ENCODE measurements at places on chromosomes 6 and 20. TPM values are rescaled to one million over a fixed set of nuclear protein-coding genes. Genes with fewer than 3 reads are reported as not detected.

The PRPF6 gene
- polyA plus RNA-seq, result 38.5 TPM

The ZBP1 gene
- not detected for polyA plus RNA-seq

The PAK5 gene
- not detected for polyA plus RNA-seq

The ANGPT4 gene
- polyA plus RNA-seq, result not detected

The TNNC2 gene
- polyA plus RNA-seq, result 0.53 TPM

The ESR1 gene
- polyA plus RNA-seq, result not detected

The SNTA1 gene
- 12.1 TPM for polyA plus RNA-seq

The BHLHE23 gene
- not detected for polyA plus RNA-seq

The LGSN gene
- not detected for polyA plus RNA-seq

The ECT2L gene
- not detected for polyA plus RNA-seq

The ERVFRD-1 gene
- polyA plus RNA-seq, result not detected

The MLN gene
- polyA plus RNA-seq, result not detected

The KIF6 gene
- 0.09 TPM for polyA plus RNA-seq

The OR2B3 gene
- polyA plus RNA-seq, result not detected

The OVOL2 gene
- polyA plus RNA-seq, result not detected

The SPAG4 gene
- polyA plus RNA-seq, result 5.5 TPM

The TPBG gene
- 75.6 TPM for polyA plus RNA-seq

The PSORS1C1 gene
- polyA plus RNA-seq, result 2.1 TPM

The DSP gene
- 6.8 TPM for polyA plus RNA-seq

The HLA-DOA gene
- not detected for polyA plus RNA-seq

The PRSS16 gene
- polyA plus RNA-seq, result 0.39 TPM

The HLA-DMA gene
- 8.3 TPM for polyA plus RNA-seq

The SLPI gene
- polyA plus RNA-seq, result not detected

The MRPL14 gene
- 102 TPM for polyA plus RNA-seq

The TGM2 gene
- polyA plus RNA-seq, result 239 TPM

The VNN1 gene
- polyA plus RNA-seq, result 0.07 TPM

The FANCE gene
- 6.8 TPM for polyA plus RNA-seq

The GHRH gene
- not detected for polyA plus RNA-seq

The ADGRF1 gene
- not detected for polyA plus RNA-seq

The TRIM31 gene
- polyA plus RNA-seq, result not detected

The ZC3H12D gene
- 0.12 TPM for polyA plus RNA-seq

The GRM1 gene
- not detected for polyA plus RNA-seq

The DNPH1 gene
- 47.8 TPM for polyA plus RNA-seq

The TRIM15 gene
- not detected for polyA plus RNA-seq
